Ammon's horn (tissue), 1 donor: ENCODE measurements at places on chromosomes 3 and 15.

- no peak for DNase-seq
These were observed 79.8 kb downstream of the RFTN1 start for GRCh38 chr3:16433701-16434151.

GRCh38 chr15:48761393-48762158 lies 49.3 kb downstream of the CEP152 start:
- no peak for DNase-seq

- no peak for DNase-seq
These were observed 7.3 kb upstream of the HEG1 start for GRCh38 chr3:125062904-125063618.

DNA sequence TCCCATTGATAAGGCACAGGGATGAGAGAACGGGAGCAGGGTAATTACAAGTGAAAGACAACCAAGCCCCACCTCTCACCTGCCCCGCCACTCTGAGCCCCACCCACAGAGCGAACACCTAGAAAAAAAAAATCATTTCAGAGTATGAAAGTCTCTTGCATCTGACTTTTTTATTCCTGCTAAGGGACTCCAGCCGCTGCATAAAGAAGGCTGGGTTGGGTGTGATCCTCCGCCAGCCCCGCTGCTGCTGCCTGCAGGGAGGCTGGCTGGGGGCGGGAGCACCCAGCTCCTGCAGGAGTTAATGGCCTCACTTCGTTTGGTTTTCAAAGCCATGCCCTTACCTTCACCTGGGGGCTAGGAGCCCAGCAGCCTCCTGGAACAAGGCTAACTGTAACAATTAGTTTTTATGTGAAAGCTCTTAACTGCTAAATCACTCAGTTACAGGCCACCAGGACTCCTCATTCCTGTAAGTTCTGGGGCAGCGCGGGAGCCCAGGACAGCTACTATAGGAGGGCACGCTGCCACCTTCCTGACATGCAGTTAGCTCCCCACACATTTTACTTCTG lies 78.0 kb upstream of the SNRPA1 start:
- no peak for DNase-seq

- no peak for DNase-seq
These were observed 2.4 kb downstream of the ROBO2 start for GRCh38 chr3:77042343-77042742.

DNA sequence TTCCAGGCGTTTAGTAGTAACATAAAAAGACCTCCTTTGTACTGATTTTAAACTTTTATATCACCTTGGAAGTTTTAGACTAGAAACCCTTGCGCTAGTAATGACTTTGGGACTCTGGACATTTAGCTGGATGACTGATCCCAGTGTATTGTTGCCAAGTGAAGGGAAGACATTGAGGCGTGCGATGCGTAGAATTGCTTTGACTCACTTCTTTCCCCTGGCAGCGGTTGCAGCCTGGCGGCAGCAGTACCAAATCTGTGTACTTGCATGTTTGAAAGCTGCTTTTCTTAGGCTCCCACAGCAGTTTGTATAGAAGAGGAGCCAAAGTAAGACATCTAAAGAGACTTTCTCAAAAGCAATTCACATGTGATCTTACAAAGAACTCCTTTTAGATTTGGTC lies 151.6 kb downstream of the BBX start:
- peak; percentile 79 for DNase-seq

DNA sequence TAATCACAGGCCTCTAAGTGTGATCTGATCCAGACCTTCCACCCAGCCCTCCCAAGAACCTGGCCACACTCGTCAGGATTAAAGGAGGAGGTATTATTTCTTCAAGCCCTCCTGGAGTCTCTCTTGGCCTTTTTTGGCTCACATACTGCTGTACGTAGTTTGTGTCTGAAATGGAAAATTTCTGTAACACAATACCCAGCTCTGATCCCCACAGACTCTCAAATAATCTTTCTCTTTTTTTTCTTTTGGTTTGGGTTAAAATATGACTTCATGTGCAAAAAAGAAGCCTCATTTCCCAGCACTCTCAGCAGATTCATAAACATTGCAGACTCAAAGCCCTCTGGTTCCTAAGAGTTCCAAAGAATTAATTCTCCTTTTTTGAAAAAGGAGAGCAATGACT lies 96.5 kb upstream of the PHLDB2 start:
- no peak for DNase-seq

- no peak for DNase-seq
These were observed 611.4 kb upstream of the NAALADL2 start for GRCh38 chr3:174247687-174248152.

GRCh38 chr15:75107516-75107907 lies 84.1 kb downstream of the PPCDC start:
- DNase-seq, result no peak

- DNase-seq, result no peak
These were observed 276.4 kb downstream of the XXYLT1 start for GRCh38 chr3:194994551-194994981.

GRCh38 chr3:183185696-183186095 lies 23.2 kb upstream of the LAMP3 start:
- DNase-seq, result no peak
